Cerebellar nuclear complex (tissue), 1 donor: ENCODE measurements at places on chromosomes 13 and 19.

- DNase-seq, result no peak
Measured at GRCh38 chr13:112954488-112955270, 14.3 kb upstream of the MCF2L start.

GRCh38 chr13:24650161-24650560, 30.0 kb upstream of the ATP12A start:
- no peak for DNase-seq

DNA sequence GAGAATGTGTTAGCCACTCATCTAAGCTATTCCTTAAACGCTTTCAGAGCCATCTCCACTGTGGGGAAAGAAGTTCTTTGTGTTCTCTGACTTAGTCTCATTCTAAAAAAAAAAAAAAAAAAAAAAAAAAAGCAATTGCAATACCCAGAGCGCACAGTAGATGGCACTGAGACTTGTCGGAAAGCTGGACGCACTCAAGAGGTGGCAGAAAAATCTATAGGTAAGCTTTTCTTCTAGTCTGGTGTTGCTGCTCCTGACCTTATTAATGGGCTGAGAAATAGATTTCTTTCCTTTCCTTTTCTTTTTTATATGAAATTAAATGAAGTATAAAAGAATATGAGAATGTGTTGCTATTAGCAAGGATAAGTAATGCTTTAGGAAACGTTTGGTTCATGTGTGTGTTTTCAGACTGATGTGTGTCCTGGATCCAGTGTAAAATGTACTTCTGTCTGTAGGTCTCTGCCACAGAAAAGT, 4.7 kb upstream of the GJB2 start:
- no peak for DNase-seq

DNA sequence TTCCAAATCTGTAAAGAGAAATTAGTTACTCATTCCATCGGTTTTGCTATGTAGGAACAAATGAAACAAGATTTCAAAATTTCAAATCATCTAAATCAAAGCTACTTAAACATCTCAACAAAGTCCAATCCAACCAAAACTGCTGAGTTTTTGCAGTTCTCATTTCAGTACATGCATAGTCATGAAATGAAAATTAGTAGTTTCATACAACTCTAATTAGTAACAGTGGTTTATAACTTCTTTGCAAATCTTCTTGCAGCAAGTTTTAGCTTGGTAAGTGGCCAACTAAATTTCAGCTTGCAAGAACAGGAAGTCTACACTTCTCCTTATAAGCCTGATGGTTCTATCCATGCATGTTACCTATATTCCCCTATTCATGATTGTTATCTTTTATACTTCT, 75.6 kb downstream of the SPRY2 start:
- DNase-seq, result no peak

- no peak for DNase-seq
Measured at GRCh38 chr19:6543866-6544347, 13.1 kb downstream of the TNFSF9 start.

GRCh38 chr13:31908696-31909411, 122.7 kb upstream of the FRY start:
- DNase-seq, result no peak

DNA sequence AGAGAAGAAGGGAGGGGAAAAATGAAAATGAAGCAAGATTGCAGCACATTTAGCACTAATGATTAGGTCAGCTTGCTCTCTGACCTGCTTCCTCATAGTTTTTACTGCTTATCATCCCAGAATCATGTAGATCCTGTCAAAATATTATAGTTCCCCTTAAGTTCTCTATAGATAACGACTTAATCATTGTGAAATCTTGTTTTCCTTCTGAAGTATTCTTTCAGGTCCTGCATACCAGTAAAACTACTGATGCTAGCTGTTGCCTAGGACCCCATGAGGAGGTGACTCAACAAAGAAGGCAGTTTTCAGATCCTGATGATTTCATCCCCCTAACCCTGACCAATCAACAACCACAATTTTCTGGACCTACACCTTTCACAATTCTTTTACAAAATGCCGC, 1131.7 kb downstream of the SLITRK5 start:
- DNase-seq, result no peak

- no peak for DNase-seq
Measured at GRCh38 chr13:58630794-58631193, 999.2 kb downstream of the PCDH17 start.

GRCh38 chr13:22256111-22256639, 585.3 kb downstream of the FGF9 start:
- no peak for DNase-seq

DNA sequence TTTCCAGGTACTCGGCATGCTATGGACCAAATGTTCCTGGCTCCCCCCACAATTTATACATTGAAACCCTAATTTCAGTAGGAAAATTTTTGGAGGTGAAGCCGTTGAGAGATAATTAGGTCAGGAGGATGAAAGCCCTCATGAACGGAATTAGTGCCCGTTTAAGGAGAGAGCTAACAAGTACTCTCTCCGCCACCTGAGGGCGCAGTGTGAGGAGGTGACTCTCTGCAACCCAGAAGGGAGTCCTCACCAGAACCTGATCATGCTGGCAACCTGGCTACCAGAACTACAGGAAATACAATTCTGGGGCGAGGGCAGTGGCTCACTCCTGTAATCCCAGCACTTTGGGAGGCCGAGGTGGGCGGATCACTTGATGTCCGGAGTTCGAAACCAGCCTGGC, 397.8 kb downstream of the SLITRK5 start:
- DNase-seq, result no peak

DNA sequence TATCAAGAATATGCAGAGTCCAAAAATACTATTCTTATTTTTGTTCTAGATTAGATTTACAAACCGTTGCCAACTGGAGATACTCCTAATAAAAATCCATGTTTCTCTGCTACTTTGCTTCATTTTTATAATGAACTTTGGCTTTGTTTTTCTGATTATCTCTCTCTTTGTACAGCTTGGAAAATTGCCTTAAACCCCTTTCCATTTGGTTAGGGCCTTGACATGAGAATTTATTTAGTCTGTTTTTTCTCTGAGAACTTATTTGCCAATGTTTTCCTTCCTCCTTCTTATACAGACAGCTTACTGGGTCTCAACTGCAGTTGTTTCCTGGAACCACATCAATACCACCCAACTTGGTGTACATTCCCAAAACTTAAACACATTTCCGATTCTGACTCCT, 555.4 kb downstream of the SLITRK6 start:
- DNase-seq, result no peak

DNA sequence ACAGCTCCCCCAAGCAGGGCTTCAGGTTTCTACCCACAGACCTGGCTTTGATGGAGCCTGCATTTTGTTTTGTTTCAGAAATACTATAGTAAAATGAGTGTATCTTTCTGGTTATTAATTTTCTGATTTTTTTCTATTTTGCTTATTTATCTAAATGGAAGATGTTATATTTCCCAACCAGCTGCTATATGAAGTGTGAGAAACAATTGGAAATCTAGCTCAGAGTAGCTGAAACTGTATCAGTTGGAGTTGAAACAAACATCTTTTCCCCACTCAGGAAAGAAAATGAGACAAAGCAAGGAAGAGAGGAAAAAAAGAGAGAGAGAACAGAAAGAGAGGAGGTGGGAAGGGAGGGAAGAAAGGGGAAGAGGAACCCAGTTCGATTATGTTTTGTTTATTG, 358.5 kb upstream of the ZNF507 start:
- DNase-seq, result no peak

- no peak for DNase-seq
Measured at GRCh38 chr19:48724796-48725753, 5.5 kb upstream of the MAMSTR start.

DNA sequence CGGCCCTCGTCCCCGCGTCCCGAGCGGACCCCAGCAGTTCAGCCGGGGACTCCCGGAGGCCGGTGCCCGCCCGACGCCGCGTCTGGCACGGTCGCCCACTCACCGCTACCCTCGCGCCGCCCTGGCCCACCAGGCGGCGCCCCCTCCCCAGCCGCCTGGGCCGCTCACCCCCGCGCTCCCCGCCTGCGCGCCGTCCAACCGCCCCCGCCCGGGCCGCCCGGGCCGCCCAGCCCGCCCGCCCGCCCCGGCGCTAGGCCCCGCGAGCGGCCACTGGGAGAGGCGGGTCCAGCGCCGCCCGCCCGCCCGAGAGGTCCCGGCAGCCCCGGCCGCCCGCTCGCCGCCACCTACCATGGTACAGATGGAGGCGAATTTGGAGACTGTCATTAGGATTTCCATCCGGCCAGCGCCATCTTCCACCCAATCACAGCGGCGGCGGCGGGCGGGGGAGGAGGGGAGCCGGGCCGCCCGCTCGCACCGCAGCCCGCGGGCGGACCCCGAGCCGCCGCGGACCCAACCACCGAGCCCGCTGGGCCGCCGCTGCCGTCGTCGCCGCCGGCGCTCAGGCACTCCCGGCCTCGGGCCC, at the start of gene USP12:
Gene USP12, minus strand, starts transcription at position 568 of the 583 bp plus-strand sequence. Its CDS starts 172 bp downstream, at position 396.
- DNase-seq, result no peak

DNA sequence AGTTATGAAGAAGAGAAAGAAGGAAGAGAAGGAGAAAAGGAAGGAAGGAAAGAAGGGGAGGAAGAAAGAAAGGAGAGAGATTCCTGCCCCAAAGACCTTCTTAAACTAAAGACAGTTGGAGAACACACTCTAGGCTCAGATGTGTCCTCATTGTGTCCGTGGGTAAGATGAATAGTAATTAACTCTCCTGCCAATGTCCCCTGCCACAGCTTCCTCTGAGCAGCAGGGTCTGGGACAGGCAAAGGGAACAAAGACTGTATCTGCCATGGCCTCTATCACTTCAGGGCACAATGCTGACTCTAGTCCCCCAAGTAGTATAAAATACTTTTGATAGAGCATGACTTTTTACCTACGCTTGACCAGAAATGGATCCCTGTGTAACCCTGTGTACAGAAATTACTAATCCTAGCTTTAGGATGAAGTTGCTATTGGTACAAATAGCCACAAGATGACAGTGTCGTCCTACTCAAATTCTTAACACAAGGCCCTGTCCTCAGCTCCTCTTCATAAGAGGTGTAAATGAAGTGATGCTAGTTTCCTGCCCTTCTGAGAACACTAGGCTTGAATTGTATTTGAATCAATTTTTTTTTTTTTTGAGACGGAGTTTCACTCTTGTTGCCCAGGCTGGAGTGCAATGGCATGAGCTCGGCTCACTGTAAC, 186.2 kb upstream of the GPR12 start:
- DNase-seq, result no peak

GRCh38 chr13:21691500-21691899, 20.6 kb downstream of the FGF9 start:
- DNase-seq, result no peak

DNA sequence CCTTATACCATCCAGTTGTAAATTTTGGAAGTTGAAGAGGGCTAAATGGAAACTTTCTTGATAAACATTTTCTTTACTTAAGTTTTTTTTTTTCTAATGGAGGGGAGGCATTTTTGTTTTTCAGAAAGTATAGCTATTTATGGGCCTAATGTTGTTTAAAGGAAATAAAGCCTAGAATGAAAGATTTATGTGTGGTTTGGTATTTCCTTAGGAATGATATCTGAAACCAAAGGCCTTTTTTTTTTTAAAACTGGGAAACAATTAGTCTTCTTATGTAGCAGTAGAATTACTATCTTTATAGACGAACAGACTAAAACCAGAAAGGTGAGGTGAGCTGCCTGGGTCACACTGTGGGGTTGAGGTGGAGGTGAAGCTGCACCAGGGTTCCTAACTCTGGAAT, 80.1 kb downstream of the ESD start:
- no peak for DNase-seq

GRCh38 chr13:70732611-70733010, 624.4 kb upstream of the KLHL1 start:
- no peak for DNase-seq

DNA sequence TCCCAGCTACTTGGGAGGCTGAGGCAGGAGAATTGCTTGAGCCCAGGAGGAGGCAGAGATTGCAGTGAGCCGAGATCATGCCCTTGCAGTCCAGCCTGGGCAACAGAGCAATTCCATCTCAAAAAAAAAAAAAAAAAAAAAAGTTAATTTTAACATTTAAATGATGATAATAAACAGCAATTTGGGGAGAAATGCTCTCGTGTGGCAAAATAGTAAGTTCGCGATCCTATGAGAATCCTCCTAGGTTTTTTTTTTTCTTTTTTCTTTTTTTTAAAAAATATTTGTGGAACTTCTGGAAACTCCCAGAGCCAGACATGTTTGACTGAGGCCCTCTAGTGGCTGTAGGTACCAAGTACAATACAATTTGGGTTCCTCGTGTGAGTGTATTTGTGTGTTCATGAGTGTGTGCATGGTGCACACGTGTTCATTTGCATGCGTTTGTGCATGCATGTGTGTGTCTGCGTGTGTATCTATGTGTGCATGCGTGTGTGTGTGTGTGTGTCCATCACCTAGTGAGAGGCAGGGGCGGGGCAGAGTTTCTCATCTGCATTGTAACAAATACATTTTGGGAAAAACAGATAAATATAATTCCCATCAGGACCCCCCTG, 31.2 kb downstream of the TMPRSS9 start:
- DNase-seq, result no peak

DNA sequence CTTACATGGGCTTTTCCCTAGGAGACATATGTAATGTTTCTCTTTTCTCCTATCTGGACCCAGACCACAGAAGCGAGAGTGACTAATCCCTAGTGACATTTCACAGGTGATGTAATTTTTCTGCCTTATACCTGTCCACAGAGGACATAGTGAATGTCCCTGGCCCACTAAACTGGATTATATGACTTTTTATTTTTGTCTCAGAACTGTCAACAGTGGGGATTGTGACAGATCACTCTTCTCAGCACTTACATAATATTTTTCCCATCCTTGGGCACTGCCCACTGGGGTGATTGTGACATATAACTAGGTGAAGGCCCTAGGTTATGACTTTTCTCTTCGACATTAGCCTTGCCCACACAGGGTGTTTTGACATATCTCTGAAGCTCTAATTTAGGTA, 7.9 kb upstream of the ZNF726 start:
- DNase-seq, result no peak
